Skin of body (tissue), 3 donors: ENCODE measurements at places on chromosomes 4 and X. TPM values are rescaled to one million over a fixed set of nuclear protein-coding genes. Genes with fewer than 3 reads are reported as not detected.

- DNase-seq: no peak
Observed at GRCh38 chr4:123956204-123956603, 559.6 kb downstream of the SPRY1 start.

The HTR2C gene
- not detected for total RNA-seq

The FAM156A gene
- total RNA-seq: 26.0 TPM

The MAGEA10 gene
- not detected for total RNA-seq

- DNase-seq: no peak
Observed at GRCh38 chrX:5916945-5917344, 311.7 kb downstream of the NLGN4X start.

DNA sequence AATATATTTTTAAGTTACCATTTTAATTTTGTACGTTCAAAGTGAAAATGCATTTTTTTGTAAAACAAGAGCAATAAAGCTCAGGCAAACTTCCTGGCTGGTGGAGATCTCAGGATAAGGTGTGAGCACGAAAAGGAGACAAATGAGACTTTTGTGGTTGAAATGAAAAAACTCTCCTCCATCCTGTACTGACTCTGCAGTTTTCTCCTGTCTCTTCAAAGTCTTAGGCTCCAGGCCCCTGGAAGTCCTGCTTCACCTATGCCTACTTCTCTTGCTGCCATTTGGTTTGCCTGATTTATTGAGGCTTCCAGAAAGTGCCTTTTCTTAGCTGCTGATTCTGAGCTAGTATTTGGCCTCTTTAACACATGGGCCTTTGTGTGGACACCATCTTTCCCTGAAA is 77.7 kb downstream of the MAML3 start:
- DNase-seq: no peak

GRCh38 chrX:24515447-24515846 is 50.4 kb downstream of the PDK3 start:
- no peak for DNase-seq

The CXCL6 gene
- 0.10 TPM for total RNA-seq

The IRS4 gene
- 0.69 TPM for total RNA-seq

The FAT1 gene
- total RNA-seq: 171 TPM

DNA sequence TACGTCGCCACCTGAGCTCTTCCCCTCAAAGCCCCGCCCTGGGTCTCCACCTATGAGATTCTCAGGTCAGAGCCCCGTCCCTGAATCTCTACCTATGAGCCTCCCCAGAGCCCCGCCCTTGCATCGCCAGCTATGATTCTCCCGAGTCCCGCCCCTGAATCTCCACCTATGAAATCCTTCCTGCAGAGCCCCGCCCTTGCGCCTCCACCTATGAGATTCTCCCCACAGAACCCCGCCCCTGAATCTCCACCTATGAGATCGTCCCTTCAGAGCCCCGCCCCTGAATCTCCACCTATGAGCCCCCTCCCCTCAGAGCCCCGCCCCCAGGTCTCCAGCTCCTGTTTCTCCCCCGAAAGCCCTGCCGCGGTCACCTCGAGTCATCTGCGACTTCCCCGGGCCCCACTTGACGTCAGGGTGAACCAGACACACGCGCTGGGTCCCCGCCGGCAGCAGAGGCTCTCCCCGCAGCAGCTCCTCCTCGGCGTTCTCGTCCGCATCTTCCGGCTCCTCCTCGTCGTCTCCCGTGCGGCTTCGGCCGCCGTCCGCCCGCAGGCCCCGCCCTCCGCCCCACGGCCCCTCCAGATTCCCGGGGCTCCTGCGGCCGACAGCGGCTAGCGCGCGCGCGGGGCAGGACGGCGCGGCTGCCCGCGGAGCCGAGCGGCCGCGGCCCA is 393 bp downstream of the GTPBP6 start:
- no peak for DNase-seq

The C1QTNF7 gene
- 3.7 TPM for total RNA-seq

- DNase-seq: no peak
Observed at GRCh38 chr4:55503169-55503568, 43.5 kb downstream of the CLOCK start.

DNA sequence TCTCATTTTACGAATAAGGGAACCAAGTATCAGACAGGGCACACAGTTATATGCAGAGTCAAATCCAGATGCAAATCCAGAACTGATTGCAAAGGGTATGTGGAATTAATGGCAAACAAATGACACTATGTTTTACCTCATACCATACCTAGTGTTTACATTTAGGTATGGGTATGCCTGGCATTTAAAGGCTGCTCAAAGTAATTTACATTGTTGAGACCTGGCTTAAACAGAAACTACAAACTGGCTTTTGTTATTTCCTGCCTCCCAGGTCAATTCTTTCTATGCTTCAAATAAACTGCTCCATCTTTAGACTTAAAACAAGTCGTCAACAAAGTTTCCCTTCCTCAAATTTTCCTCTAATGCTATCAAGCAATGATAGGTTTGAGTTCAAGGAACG is 33.7 kb downstream of the ANKRD17 start:
- DNase-seq: no peak

- DNase-seq: no peak
Observed at GRCh38 chr4:136768925-136769275, 763.4 kb downstream of the PCDH18 start.

The PAGE1 gene
- total RNA-seq: not detected
